ENCODE measurements at places on chromosomes 6 and 20.

DNA sequence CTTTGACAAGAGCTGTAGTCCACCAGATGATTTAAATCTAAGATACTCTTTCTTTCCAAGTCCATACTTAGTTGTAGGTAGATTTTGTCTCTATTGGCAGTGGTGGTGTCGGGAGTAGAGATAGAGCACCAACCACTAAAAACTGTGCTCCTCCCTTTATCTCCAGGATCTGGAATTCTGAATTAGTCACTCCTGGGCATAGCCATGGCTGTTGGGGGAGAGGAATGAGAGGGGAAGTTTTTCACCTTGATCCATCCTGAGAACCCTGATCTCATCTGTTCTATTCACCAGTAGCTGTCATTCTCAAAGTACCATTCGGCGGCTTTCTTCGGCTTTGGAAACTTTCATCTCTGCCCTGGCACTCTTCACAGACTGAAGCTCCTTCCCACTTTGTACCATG, 35.6 kb upstream of the NKX2-4 start:
- no peak for DNase-seq

DNA sequence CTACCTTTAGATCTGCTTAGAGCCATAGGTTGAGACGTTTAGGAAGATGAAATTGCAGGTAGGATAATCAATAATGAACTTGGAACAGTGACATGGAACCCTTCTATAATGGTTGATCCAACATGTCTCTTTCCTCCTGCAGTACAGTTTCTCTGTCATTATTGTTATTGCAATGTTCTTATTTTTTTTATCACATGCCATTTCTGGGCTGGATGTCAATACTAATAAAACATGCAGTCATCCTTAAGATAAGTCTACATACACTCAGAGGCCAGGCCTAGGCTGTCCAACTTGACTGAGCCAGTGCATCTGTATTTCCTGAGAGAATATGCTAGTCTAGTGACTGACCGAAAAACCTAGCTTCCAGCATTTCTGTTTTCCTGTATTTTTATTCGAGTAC, 75.3 kb upstream of the THEMIS start:
- DNase-seq, result no peak

- DNase-seq, result no peak
These were observed 85.4 kb downstream of the HFE start for GRCh38 chr6:26172608-26172968.

DNA sequence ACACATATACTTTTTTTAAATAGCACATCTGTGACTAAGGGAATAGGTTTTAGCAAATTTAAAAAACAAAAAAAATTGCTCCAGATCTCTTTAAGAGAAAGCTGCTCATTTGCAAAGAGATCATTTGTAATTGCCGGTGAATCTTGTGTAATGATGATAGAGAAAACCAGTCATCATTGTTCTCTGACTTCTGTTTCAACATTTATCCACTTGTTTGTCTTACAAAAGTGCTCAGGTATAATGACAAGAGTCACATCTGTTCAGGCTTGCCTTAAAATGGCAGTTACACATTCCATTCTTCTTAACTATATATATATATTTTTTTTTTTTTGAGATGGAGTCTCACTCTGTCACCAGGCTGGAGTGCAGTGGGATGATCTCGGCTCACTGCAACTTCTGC, 165.2 kb downstream of the AIG1 start:
- no peak for DNase-seq

DNA sequence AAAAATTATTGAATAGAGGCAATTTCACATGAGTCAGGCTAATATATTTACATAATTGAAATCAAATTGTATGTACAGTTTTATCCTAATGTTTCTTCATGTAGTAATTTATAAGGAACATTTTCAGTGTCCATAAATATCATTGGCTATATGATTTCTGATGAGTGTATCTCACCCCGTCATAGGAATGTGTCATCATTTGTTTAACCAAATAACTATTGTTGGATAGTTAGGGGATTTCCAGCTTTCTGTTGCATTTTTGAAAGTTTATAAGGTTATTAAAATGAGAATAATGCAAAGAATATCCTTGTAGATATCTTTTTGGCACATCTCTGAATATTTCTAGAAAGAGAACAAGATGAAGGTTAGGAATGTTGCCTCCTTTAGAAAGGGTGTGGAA, 39.0 kb downstream of the SYTL3 start:
- no peak for DNase-seq

DNA sequence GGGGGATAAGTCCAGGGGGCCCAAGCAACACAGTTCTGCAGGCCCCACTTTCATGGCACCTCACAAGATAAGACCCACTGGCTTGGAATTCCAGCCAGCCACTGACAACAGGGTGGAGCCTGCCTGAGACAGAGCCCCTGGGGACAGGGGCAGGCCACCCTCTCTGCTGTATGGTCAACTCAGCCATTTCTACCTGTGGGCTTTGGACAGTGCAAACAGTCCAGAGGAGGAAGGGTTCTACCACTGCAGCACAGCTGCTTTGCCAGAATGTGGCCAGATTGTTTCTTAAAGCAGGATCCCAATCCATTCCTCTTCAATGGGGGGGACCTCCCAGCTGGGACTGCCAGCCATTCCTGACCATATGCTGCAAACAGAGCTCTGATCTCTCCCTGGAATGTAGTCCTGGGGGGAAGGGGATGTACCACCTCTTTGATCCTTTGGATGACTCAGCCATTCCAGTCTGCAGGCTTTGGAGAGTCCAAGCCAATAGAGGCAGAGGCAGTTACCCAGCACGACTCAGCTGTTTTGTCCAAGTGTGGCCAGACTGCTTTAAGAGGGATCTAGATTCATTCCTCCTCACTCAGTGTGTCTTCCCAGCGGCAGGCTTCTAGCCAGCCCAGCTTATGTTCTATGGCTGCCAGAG, 842.2 kb downstream of the EPHA7 start:
- no peak for DNase-seq

- no peak for DNase-seq
These were observed 66.4 kb downstream of the MDGA1 start for GRCh38 chr6:37631295-37631694.

DNA sequence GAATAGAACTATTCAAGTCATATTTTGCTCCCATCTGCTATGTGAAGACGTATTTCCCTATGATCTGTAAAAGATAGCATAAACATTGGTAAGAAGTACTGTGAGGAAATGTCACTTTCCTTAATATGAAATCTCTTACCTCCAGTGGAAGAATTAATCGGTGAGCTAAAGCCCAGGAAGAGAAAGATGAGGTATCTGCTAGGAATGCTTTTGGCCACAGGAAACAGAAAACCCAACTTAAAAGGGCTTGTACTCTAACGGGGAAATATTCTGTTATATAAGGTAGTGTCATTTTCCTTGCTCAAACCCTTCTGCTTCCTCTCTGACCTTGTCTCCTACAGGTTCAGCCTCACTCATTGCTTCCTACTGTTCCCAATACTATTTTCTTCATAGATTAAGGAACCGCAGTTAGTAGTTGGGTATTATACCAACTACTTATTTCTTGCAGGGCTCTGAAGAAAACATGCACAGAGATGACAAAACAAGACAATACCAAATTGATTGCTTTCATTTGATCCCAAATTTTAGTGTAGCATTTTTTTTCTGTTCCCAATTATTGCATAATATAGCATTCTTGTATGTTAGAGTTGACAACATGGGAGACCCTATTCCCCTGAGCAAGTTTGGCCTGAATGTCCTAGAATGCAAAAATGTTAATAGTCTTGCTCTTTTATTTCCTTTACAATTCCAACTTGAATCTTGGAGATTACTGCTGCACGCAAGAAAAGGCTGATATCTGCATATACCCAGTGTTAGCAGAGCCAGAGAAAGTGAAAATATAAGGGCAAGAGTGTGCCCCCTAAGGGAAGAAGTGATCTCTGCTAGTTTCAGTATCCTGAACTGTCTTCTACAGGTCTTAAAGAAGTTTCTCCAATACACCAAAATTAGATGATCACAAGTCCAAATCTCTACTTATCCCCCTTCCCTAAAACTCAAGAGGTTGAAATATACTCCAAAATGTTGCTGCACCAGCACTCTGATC, 65.3 kb downstream of the AFG1L start:
- no peak for DNase-seq

Measured in HuH-7.5 (cell line).